ENCODE measurements at places on chromosomes 7 and 10.

GRCh38 chr7:13262929-13263530 lies 575.6 kb downstream of the ARL4A start:
- peak; percentile 47 for DNase-seq

DNA sequence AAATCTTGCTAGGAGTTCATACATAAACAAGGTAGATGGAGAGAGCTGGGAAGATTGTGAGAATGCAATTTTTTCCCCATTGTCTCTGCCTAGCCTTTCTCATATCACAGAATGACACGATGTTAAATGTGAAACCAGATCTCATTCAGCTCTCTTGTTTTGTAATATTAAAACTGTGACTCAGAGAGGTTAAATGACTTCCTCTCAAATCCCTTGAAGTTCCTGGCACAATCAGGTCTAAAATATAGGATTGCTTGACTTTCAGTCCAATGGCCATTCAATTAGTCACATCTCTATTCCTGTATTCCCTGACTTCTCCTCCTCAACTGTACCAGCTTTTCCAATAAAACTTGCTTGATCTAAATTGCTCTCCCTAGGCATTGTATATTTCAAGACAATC lies 3.1 kb downstream of the ANKRD22 start:
- DNase-seq, result peak; percentile 56

DNA sequence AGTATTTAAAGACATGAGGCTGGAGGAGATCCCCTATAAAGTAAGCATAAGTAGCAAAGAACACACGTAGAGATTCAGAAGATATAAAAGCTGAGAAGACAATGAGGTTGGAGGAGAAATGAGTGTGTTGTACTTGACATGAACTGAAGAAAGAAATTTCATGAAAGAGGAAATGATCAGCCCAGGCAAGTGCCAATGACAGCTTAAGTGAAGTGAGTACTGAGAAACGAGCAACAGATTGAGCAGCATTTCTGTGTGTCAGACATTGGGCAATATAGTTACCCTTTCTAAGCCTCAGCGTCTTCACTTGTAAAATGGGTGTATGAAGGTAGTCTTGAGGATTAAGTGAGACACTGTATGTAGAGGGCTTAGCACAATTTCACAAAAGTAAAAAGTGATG lies 4.8 kb upstream of the LIPA start:
- no peak for DNase-seq

GRCh38 chr7:47807126-47807525 lies 141.1 kb downstream of the PKD1L1 start:
- no peak for DNase-seq

DNA sequence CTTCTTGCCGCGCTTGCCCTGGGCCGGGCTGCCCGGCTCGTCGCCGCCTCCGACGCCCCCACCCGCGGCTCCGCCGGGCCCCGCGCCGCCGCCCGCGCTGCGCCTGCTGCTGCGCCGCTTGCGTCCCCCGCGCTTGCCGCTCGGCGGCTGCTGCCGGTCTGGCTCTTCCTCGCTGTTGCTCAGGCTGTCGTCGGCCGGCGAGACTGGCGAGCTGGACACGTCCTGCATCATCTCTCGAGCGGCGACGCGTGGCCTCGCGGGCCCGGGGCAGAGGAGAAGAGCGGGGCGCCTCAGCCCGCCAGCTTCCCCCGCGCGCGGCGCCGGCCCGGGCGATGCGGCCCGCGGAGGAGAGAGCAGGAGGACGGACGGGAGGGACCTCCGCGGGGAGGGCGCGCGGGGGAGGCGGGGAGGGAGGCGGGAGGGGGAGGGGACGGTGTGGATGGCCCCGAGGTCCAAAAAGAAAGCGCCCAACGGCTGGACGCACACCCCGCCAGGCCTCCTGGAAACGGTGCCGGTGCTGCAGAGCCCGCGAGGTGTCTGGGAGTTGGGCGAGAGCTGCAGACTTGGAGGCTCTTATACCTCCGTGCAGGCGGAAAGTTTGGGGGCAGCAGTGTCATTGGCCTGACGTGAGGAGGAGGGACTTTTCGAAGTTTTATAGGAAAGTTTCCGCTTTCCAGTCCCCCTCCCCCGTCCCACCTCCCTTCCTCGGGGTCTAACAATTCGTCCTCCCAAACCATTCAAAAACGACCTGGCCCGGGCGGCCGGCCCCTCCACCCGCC lies at the start of gene TWIST1:
TSS of gene TWIST1 (minus strand) at position 546 of the 779 bp plus-strand sequence. CDS start at position 231, 315 bp downstream.
- peak; percentile 75 for DNase-seq

DNA sequence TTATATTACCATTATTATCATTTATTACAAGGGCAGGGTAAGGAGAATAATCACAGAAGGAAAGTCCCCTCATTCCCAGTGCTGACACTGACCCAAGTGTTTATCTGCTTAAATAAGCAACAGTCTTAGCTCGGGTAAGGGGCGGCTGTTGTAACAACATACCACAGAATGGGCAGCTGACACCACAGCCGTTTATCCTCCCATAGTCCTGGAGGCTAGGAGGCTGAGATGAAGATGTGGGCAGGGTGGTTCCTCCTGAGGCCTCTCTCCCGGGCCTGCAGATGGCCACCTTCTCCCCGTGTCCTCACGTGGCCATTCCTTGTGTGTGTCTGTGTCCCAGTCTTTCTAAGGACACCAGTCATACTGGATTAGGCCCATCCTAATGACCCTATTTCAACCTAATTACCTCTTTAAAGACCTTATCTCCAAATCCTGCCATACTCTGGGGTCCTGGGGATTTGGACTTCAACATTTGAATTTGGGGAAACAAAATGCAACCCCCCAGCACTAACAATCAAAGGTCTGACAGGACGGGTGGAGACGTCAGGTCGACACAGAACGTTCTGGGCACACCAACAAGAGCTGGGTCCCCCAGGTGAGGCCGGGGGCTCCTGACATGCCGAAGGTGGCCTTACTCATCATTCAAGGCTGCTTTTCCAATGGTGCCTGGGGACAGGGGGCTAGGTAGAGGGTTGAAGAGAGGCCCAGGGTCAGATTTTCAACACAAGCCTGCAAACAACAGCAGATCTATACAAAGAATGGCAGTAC lies 93.5 kb downstream of the TNS3 start:
- no peak for DNase-seq

GRCh38 chr7:7556852-7557251 lies 9.8 kb upstream of the MIOS start:
- no peak for DNase-seq

DNA sequence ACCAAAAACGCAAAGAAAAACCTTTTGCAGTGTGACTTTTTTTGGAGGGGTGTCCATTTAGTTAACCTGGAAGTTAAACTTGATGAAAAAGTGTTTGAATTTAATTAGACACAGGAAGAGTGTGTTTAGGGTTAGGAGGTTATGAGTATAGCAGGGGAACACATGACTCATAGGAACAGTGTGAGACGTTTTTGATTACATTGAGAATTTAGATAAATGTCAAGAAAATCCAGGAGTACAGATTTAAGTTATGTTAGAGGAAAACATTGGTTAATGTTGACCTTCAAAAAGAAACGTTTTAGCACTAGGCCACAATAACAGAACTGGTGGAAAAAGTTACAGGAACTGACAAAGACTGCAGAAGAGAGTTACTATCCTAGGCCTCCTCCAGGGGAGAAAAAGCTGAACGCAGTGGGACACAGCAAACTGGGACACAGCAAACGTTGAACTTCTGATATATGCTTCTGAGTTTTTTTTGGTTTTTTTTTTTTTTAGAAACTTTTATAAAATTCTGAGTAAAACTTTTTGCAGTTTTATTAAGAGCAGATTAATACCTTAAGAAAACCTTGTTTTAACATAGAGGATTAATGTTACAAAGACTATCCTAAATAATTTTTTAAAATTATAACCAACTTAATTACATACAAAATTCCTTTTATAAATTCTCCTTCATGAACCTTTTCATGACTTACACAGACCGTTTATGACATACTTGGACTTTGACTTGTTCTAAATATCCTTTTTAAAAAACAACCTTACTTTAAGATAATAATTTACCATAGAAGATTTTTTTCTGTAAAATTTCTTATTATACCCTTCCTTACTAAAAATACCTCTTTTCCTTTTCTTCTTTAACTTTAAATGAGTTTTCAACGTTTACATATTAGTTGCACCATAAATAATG lies 22.2 kb downstream of the LANCL2 start:
- no peak for DNase-seq

Data from NCI-H226 (cell line).